Panc1 (cell line): ENCODE measurements at places on chromosomes 1 and 21. TPM values are rescaled to one million over a fixed set of nuclear protein-coding genes. Genes with fewer than 3 reads are reported as not detected.

DNA sequence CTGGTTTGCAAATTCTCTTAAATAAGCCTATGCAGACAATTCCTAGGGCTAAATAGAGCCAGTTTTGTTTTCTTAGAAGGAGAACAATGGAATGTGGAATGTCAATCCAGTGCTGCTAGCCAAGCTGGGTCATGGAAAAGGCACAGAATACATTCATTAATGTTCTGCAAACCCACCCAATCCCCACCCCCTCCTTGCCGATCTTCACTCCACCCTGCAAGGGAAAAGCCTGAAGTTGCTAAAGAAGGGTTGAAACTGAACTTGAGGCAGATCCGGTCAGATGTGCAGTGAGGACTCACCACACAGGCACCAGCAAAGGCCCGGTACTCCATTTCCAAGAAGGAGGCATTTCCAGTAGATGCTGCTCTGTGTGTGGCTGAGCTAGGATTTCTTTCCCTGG lies 179.6 kb downstream of the PLPP3 start:
- no peak overlapping the region for H3K4me3 ChIP-seq
- no peak for DNase-seq
- H3K27ac ChIP-seq, result no peak overlapping the region
- H3K36me3 ChIP-seq, result no peaks in the 10 kb centered on the region

GRCh38 chr1:88661188-88661587 lies 22.9 kb upstream of the PKN2 start:
- no peak overlapping the region for H3K4me3 ChIP-seq
- no peak for DNase-seq

- peaks cover 5% of the 10 kb centered on the region; the same call in 1 of the 2 replicates for H3K4me1 ChIP-seq
- H3K27ac ChIP-seq, result no peak overlapping the region
- H3K36me3 ChIP-seq, result no peaks in the 10 kb centered on the region
- no peak overlapping the region for H3K4me3 ChIP-seq
- H3K27me3 ChIP-seq, result no peaks in the 10 kb centered on the region
Measured at GRCh38 chr1:89836252-89837035, 15.6 kb downstream of the LRRC8D start.

DNA sequence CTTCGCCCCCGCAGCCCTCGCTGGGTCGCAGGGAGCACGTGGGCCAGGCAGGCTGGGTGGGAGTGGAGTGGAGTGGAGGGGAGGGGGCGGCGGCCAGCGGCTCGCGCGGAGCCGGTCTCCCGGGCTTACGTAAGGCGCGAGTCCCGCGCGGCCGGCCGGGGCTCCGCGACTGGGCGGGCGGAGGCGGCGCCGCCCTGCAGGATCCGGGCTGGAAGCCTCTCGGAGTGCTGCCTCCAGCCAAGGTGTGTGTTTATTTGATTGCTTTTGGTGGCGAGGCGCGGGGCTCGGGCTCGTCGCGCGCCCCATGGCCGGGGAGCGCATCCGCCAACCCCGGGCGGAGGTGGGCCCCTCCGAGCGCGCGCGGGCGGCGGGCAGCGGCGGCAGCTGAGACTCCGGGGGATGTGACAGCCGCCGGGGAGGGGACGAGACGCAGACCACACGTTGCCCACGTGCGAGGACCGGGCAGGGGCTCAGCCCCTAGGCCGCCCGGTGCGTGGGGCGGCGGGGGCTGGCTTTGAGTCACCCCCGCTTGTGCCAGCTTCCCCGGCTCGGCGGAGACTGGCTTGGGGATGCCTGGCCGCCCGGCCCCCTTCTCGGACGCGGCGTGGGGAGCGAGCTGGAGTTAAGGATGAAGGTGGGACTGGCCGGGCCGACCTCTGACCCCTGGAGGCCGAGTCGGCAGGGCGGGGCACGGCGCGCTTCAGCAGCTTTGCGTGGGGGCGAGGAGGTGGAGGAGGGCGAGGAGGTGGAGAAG lies 402 bp upstream of the AK4 start:
- no peak for DNase-seq
- 0 out of 2 replicates have a peak, but pooled peaks cover 3% of the 10 kb centered on the region for H3K4me1 ChIP-seq
- no peak overlapping the region for H3K27ac ChIP-seq
- peak overlapping the region; percentile 55 for H3K4me3 ChIP-seq
- H3K27me3 ChIP-seq, result peaks cover 15% of the 10 kb centered on the region
- H3K36me3 ChIP-seq, result no peaks in the 10 kb centered on the region

DNA sequence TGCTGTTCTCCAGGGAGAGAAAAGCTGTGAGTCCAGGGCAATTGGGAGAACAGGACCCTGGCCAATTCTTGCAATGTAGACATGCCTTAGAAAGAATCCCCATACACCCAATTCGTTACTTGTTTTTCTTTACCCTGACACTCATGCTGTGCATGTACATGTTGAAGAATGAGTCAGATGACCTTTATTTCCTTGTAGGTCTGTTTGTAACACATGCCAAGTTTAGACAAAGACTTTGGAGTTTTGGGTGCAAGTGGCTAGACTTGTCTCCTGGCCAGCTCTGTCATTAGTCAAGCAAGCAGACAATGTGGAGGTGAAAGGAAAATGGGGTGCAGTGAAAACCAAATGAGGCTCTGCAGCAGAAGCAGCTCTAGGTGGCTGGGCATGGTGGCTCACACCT lies 38.1 kb downstream of the GNPAT start:
- no peak overlapping the region for H3K27ac ChIP-seq
- DNase-seq, result no peak
- no peaks in the 10 kb centered on the region for H3K4me1 ChIP-seq
- H3K4me3 ChIP-seq, result no peak overlapping the region
- no peaks in the 10 kb centered on the region for H3K27me3 ChIP-seq
- H3K36me3 ChIP-seq, result peaks cover 5% of the 10 kb centered on the region; the same call in 1 of the 2 replicates

DNA sequence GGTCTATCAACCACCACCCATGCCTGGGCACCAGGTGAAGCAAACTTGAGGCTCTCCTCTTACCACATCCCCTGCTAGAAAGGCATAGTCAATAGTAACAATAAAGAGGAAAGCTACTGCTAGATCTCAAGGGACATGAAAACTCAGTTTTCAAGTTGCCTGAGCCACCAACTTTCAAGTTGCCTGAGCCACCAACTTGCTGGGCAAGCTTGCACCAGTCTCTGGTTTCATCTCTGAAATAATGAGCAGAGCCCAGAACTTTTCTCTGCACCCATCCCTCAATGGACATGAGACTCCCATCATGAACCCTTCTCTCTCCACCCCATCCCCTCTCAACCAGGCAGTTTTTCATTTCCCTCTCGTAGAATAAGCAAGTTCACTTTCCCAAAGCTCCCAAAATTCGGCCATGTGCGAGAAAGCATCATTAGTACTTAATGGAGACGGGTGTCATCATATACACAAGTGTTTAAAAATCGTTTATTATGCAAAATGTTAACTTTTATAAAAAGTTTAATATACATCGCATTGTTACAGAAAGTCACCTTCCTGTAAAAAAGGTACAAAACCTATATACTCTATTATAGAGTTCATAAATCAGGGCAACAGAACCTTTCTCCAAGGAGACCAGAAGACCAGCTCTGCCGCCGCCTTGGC lies 1.7 kb downstream of the ID3 start:
- H3K4me3 ChIP-seq, result peak overlapping the region; percentile 98
- H3K4me1 ChIP-seq, result peaks cover 63% of the 10 kb centered on the region
- peaks cover 6% of the 10 kb centered on the region; the same call in 1 of the 2 replicates for H3K36me3 ChIP-seq
- no peak for DNase-seq

DNA sequence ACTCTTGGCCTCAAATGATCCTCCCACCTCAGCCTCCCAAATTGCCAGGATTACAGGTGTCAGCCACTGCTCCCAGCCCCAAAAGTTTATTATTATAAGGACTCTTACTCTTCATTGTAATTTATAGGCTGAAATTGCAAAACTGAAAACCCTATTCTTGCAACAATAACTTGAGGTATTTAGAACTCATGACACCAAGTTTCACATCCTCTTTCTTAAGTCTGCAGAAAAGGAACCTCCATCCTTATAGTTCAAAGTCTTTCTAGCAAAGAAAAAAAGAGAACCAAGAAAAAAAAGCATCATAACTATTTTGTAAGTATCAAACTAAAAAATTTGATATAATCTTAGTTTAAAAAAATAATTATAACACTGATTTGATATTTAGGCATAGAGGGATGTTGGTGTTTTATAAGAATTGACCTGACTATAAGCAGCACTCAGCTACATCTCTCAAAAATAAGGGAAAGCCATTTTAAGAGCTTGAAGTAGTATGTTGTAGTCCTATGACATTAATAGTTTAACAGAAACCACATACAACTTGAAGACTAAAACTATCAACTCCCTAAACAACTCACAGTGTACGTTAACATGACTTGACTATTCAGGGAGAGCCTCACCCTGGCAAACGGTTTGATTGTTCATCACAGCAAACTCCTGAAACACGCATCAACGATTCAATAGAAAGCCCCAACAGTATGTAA lies 122.4 kb downstream of the AKT3 start:
- no peak overlapping the region for H3K27ac ChIP-seq
- H3K36me3 ChIP-seq, result no peaks in the 10 kb centered on the region

DNA sequence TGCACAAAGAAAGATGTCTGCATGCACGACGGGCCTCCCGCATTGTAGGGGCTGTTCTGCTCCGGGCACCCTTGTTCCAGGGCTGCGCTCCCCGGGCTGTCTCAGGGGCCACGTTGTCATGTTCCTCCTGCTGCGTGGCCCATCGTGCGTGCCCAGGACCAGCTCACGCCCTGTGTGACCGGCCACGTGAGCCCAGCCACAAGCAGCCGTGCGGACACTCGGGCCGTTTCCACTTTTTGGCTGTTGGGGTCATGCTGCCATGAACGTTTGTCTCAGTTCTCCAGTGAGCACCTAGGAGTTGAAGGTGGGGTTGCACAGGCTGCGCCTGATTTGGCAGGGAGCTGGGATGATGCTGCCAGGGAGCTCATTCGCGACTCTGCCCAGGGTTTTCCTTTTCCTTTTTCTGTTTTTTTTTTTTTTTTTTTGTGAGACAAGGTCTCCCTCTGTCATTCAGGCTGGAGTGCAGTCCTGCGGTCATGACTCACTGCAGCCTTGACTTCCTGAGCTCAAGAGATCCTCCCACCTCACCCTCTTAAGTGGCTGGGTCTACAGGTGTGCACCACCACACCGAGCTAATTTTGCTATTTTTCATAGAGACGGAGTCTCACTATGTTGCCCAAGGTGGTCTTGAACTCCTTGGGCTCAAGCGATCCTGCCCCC lies 17.4 kb downstream of the PDXK start:
- no peak for DNase-seq
- H3K27ac ChIP-seq, result no peak overlapping the region
- no peaks in the 10 kb centered on the region for H3K27me3 ChIP-seq
- peaks cover 53% of the 10 kb centered on the region for H3K4me1 ChIP-seq
- H3K36me3 ChIP-seq, result no peaks in the 10 kb centered on the region
- no peak overlapping the region for H3K4me3 ChIP-seq

GRCh38 chr21:35428489-35428888 lies 379.4 kb upstream of the RUNX1 start:
- H3K27me3 ChIP-seq, result peaks cover 2% of the 10 kb centered on the region
- no peaks in the 10 kb centered on the region for H3K36me3 ChIP-seq
- no peak overlapping the region for H3K27ac ChIP-seq
- no peaks in the 10 kb centered on the region for H3K4me1 ChIP-seq
- no peak overlapping the region for H3K4me3 ChIP-seq

- H3K27ac ChIP-seq, result no peak overlapping the region
- peak; percentile 50 for DNase-seq
- H3K27me3 ChIP-seq, result peaks cover 3% of the 10 kb centered on the region; the same call in 1 of the 2 replicates
- H3K4me1 ChIP-seq, result 0 out of 2 replicates have a peak, but pooled peaks cover 6% of the 10 kb centered on the region
Measured at GRCh38 chr1:204294357-204294756, 65.4 kb downstream of the PLEKHA6 start.

DNA sequence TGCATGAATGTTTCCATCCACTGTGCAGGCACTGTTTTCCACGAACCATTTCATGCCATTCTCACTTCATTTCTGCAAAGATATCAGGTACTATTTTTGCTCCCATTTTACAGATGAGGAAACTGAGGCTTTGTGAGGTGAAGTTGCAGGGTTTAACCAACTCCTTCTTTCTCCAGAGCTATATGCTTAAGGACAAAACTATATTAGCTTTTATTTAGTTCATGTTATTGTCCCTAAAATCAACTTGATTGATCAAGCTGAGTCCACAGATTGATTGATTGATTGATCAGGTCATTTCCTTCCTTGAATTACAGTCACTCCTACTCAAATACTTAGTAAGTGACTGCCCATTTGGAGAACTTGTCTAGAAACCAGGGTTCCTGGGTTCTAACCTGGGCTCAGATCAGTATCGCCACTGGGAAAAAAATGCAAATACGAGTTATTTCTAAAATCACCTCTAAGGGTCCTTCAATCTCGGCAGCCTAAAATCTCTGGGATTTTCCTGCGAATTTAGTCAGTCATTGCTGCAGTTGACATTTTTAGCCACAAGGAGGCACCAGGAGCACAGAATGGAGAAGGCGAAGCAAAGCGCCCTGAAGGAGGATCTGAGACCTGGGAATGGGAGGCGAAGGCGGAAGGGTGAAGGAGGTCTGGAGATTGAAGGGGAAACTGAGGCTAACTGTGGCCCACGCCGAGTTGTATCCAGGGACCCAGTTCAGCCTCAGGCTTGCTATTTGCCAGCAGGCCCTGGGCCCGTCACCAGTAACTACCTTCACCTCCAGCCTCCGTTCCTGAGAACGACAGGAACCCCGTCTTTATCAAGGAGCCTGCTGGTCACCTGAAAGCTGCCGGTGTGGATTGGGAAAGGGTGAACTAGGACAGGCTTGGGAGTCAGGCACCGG lies 14.3 kb upstream of the MUL1 start:
- H3K4me3 ChIP-seq, result no peak overlapping the region
- H3K4me1 ChIP-seq, result no peaks in the 10 kb centered on the region
- peak; percentile 74 for DNase-seq
- no peaks in the 10 kb centered on the region for H3K36me3 ChIP-seq
- no peak overlapping the region for H3K27ac ChIP-seq

The LRRC71 gene
- total RNA-seq, result 0.77 TPM

The DYRK1A gene
- total RNA-seq, result 36.1 TPM

The PTAFR gene
- total RNA-seq, result 0.13 TPM

The NFASC gene
- total RNA-seq, result 16.9 TPM

The BEND5 gene
- total RNA-seq, result not detected
